ENCODE measurements at places on chromosomes 6 and 20.

DNA sequence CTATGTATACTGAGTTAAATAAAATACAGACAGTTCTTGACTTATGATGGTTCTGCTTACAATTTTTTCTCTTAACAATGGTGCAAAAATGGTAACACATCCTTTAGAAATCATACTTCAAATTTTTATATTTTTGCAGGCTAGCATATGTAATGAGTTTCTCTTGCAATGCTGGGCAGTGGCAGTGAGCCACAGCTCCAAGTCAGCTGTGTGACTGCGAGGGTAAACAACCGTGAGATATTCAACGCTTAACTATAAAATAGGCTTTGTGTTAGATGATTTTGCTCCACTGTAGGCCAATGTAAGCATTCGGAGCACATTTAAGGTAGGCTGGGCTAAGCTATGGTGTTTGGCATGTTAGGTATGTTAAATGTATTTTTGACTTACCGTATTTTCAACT is 136.1 kb downstream of the PLCB4 start:
- DNase-seq = no peak

GRCh38 chr6:161117308-161117707 is 125.7 kb downstream of the MAP3K4 start:
- no peak for DNase-seq

DNA sequence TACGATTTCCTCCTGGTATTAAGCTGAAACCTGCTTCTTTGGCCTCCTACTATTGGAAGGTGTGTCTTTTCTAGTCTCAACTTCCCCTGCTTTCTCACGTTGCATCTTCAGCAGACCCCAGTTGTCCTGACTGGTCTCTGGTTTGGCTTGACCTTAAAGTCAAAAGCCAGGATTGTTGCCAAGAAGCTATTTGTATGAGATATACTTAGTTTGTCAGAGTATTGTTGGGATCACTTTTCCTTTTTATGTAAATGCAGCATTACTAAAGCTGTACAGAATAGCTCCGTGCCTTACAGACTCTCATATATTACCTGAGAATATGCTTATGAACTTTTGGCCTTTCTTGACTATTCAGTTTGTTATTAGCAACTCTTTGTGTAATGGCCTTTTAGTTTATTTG is 61.1 kb downstream of the TSPYL4 start:
- DNase-seq = no peak

DNA sequence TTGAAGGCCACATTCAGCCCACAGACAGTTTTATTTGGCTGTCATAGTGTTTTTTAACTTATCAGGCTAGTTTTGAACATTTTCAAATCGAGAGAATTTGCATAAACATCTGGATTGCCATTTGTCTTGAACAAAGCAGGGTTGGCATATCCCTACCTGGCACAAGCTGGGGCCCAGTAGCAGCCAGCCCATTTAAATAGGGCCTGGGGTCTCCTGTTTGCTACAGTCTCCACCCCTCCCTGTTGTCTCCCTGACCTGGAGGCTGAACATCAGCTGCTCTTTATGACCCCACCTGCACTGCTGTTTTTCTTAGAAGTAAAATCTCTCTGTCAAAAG is 10.5 kb downstream of the BCAS4 start:
- no peak for DNase-seq

DNA sequence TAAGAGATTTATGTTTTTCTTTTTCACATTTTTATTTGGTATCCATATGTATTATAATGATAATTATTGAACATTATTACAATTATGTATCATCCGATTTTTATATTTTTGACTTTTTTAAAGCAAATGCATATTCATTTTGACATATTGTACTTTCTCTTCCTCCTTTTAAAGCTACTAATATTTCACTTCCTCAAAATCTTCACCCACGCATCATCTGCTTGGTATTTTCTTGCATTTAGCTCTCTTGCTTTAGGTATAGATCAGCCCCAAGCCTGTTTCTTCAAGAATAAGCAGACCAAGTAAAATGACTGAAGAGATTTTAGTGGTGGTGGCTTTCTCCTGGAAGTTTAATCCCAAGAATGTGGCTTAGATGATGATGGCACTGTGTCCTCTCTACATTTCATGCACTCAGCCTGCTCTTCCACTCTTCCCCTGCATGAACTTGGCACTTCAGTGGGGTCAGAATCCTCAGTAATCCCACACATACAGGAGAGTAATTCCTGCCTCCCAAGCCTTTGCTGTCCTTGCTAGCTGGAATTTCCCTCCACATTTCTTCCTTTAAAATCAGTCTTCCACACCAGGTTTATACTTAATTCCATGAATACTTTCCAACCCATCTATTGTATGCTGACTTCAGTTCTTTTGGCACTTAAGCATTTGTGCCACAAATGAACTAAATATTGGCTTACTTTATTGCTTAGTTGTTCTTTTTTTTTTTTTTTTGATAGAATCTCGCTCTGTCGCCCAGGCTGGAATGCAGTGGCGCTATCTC is 8.2 kb downstream of the NCOA7 start:
- DNase-seq = no peak

DNA sequence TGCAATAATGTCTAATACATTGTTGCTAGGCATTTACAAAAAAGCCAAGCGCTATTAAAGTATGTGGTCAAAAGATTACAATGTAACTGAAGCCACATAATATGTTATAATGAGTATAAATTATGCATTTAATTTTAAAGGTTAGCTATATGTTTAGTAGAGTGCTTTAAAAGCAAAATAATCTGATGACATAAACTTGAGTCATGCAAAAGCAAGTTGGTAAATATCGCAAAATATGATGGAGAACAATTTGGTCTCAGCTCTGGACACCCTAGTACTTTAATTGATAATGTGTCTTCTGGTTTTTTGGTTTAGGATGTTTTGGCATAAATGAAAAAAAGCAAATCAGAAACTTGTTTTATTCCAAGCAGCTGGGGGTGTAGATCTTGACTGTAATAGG is 188.6 kb upstream of the RREB1 start:
- DNase-seq = no peak

GRCh38 chr6:54291738-54292137 is 16.5 kb upstream of the TINAG start:
- no peak for DNase-seq

- no peak for DNase-seq
Measured at GRCh38 chr6:63389191-63389844, 69.5 kb upstream of the LGSN start.

GRCh38 chr20:54179946-54180345 is 6.2 kb upstream of the CYP24A1 start:
- DNase-seq = no peak

DNA sequence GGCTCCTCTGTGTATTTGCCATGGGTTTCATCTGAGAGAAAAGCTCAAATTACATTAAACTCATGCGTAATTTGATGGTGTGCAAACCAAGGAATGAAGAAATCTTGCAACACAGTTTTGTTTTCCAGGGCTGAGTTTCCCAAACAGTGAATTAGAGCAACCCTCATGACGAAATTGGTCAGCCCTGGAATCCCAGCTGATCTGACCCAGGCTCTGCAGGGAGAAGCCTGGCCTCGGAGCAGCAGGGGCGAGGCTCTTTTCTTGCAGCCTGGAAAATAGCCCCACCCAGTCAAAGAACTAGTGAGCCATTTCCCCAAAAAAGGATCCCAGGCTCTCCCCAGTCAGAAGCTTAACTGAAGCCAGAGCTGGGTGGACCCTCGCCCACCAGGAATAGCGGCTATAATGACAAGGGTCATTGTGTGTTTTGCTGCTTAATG is 107.3 kb upstream of the SNX9 start:
- peak; percentile 86 for DNase-seq

GRCh38 chr6:122077603-122078002 is 321.8 kb upstream of the HSF2 start:
- DNase-seq = no peak

GRCh38 chr6:126170978-126171382 is 168.9 kb upstream of the CENPW start:
- DNase-seq = no peak

GRCh38 chr20:58870293-58871014 is 17.9 kb downstream of the GNAS start:
- no peak for DNase-seq

- no peak for DNase-seq
Measured at GRCh38 chr6:90229331-90230010, 67.2 kb downstream of the BACH2 start.

GRCh38 chr20:62408055-62408454 is 970 bp upstream of the CABLES2 start:
- DNase-seq = no peak

DNA sequence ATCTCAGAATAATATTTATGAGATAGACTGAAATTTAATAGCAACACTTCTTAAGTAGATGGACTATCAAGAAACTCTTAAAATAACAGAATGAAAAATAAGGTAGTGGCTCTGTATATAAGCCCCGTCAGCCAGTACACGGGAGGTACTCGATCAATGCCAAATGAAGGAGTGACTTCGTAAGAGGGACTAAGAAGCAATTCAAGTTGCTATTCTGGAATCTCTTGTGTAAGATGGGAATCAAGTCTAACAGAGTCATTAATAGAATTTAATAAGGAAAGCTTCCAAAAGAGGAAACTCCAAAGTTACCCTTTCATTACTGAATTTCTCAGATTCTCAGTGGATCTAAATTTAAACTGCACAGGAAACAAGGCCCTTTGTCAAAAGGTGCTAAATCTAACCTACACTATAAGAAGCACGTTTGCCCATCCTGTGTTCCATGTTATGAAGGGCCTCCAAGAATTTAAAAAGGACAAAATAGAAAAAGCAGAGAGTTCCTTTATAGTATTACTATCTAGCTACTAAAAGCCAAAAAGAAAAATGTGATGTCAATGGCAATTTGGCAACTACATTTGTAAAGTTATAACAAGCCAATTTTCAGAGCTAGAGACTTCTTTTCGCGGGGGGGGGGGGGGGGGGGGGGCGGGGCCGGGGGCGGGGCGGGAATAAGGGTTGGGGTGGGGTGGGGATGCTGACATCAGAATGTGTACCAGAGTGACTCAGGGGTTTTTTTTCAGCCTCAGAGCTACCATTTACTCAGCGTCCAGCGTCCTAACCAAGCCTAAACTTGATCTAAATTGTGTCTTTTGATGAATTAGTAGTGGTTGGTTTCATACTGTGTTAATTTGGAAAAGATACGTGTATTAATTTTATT is 200.6 kb downstream of the GMPR start:
- DNase-seq = no peak

DNA sequence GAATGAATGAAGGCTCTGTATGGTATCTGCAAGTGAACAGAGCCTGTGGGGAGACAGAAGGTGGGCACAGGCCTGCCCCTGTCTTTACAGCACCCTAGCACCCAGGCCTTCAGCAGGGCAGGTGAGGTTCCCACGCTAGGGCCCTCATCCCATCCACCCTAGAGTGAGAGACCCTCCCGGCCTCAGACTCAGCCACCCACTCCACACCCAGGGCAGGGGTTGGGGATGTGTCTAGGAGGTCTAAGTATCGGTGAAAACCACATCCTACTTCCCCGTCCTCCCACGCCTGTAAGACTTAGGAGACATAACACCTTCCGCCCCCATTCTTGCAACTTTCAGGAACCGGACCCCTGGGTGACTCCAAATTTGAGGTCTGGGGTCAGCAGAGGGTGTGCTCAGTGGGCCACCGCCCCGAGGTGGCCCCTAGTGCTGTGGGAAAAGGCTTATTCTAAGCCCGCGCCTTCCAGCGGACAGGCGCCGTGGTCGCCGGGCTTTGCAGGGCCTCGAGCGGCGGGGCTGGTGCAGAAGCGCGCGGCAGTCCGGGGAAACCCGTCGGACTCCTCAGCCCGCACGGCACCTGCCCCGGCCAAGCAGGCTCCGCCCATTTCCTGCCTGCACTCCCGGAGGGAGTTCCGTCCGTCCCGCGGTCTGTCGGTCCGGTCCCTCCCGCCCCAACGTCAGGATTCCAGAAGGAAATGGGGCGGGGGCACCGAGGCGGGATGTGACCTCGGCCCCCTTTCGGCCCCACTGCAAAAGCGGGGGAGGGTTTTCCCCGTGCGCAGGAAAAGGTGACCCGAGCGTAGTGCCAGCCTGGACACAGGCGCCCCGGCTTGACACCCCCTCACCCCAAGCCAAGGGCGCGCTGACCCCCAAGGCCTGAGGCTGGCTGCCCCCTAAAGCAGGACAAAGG is 868 bp downstream of the SAMD10 start:
- DNase-seq = no peak

GRCh38 chr6:152836523-152836922 is 85.9 kb downstream of the VIP start:
- no peak for DNase-seq

Data from AG04449 (cell line).